ENCODE measurements at places on chromosomes 6 and 20. TPM values are rescaled to one million over a fixed set of nuclear protein-coding genes. Genes with fewer than 3 reads are reported as not detected.

Gene HDGFL1
- not detected for total RNA-seq

- DNase-seq = no peak
These were observed 195.8 kb upstream of the ARG1 start for GRCh38 chr6:131377112-131377705.

DNA sequence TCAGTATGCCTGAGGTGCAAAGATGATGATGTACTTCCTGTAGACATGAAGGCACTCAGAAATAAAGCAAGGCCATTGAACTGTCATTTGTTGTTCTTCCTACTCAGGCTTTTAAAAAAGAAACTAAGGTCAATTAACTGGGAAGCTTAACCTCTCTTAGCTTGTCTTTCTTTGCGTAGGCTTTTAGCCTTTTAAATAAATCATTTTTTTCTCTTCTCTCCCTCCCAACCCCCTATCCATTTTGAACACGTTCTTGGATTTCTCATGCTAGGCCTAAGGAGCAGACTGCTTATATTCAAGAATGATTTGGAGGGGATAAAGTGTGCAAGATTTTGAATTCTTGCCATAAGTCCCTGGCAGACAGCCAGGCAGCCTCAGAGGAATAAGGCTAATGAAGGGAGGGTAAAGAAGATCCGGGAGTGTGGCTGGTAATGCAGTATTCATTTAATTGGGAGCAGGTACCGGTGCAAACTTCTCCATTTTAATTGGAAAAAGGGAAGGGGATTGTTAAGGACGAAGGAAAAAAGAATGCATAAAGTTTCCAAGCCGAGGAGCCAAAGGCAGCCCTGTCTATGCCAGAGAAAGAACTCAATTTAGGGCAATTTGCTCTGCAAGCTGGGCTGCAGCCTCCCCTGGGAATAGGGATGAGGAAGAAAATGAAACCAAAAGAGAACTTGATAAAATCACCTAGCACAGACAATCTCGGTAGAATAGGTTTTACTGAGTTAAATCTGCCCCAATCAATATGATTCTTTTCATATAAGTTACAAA, 343.8 kb upstream of the MMS22L start:
- DNase-seq = no peak

DNA sequence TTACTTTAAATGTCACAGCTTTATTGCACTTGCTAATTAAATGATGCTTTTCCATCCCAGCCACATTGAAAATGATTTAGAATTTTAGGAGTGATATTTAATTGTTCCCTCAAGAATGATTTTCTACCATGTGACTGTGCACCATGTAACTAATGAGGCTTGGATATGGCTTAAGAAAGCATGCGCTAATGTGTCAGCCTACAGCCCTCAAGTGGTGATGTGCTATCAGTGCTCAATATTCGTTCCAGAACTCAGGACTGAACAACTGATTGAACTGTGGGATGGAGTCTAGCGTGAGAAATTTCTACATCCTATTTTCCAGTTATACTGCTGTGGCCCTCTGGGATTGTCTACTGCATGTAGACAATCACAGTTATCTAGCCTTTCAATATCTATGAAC, 71.5 kb downstream of the PKIB start:
- no peak for DNase-seq

DNA sequence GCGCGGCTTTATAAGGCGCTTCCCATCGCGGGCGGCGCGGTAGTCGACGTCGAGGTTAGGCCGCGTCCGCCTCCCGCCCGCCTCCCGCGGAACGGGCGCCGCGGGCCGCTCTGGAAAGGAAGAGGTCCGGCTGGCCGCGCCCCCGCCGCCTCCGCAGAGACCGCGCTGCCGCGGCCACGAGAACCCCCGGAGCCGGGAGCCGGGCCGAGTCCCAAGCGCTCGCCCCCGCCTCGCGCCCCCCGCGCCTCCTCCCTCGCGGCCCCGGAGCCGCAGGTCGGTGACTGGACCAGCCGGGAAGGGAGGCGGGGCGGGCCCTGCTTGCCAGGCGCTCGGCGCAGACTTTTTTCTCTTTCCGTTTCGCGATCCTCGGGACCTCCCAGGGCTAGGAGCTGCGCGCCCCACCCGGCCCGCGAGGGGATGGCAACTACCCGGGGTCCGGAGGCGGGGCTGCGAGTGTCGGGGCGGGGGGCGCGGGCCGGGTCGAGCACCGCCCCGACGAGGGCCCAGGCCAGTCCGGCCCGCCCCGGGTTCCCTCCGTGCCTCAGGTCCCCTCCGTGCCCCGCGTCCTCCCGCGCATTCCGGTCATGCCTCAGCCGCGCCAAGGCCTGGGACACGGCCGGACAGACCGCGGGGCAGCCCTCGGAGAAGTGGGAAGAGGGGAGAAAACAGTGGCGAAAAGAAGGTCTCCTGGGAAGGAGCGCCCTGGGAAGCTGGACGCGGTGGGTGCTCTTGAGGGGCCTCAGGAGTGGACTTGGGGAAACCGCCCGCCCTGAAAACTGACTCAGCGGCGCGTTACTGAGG, 417 bp upstream of the PXDC1 start:
- DNase-seq = no peak
